Right renal cortex interstitium (tissue), 3 donors: ENCODE measurements at places on chromosomes 1 and 21. TPM values are rescaled to one million over a fixed set of nuclear protein-coding genes. Genes with fewer than 3 reads are reported as not detected.

Gene PPIAL4G
- polyA plus RNA-seq, result 0.04 TPM

Gene SPATA1
- polyA plus RNA-seq, result 1.7 TPM

DNA sequence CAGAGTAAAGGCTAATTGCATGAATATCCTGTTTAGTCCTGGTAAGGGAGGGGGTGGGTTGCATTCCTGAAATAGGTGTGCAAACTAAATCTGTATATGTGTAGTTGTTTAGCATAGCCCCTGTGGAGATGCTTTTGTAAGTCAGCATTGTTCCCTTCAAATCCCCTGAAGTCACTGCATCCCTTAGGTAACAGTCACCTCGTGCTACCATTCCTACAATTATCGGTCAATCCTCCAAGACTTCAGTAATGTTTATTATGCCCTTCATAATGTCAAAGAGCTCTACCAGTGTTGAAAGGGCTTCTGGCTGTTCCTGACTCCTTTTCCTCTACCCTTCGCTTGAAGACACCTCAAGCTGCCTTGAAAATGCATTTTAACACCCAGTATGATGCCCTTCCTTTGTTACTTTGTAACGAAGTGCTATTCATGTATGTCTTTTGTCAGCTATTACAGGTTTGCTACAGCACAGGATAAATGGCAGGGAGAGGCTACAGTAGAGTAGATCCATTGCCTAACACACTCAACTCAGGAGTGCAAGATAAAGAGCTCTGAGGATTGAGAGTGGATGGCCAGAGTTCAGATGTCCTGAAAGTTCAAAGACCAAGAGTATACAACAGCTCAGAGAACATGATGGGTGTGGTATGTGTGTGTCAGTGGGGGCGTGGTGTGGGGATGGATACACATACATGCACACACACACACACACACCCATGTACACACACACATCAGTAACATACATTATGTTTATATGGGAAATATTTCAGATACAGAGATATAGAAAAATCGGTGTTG is 27.4 kb upstream of the FOXD3 start:
- no peak for DNase-seq

GRCh38 chr1:37602750-37603694 is 7.3 kb upstream of the GNL2 start:
- DNase-seq, result no peak

DNA sequence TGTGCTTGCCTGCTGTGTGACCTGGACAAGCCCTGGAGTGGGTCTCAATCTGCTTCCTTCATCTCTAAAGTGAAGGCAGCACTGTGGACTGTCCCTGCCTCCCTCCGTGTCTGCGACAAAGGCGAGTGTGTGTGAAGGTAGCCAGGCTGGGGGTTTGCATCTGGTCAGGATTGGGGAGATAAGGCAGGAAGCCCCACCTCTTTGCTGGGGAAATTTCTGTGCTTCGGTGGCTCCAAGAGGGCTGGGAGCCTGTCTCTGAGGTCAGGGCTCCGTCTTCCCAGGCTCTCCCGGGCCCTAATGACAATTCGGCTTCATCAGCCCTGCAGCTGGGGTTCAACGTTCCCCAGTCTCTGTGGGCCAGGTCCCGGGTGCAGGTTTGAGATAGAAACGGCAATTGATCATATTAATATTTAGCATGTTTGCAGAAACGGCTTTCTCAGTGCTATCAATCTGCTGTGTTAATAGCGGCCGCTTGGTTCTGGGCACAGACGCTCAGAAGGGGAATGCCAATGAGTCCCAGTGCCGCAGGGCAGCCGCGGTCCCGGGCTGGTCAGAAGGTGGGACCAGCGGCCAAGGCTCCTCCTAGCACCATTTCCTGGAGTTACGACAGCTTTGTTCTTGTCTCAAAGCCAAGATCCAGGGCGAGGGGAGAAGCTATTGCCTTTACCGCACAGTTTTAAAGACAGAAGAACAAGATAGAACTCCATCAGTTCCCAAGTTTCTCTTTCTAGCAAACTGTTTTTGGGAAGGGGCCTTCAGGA is 105.7 kb downstream of the PRDM16 start:
- no peak for DNase-seq

- no peak for DNase-seq
Observed at GRCh38 chr1:237045278-237046016, 3.5 kb downstream of the RYR2 start.
